Stimulated activated CD4-positive, alpha-beta T cell treated with anti-CD3 and anti-CD28 coated beads, Interleukin-15, amount 100 ng/mL, for 24 hours (primary cell): ENCODE measurements at places on chromosomes 13 and 19.

DNA sequence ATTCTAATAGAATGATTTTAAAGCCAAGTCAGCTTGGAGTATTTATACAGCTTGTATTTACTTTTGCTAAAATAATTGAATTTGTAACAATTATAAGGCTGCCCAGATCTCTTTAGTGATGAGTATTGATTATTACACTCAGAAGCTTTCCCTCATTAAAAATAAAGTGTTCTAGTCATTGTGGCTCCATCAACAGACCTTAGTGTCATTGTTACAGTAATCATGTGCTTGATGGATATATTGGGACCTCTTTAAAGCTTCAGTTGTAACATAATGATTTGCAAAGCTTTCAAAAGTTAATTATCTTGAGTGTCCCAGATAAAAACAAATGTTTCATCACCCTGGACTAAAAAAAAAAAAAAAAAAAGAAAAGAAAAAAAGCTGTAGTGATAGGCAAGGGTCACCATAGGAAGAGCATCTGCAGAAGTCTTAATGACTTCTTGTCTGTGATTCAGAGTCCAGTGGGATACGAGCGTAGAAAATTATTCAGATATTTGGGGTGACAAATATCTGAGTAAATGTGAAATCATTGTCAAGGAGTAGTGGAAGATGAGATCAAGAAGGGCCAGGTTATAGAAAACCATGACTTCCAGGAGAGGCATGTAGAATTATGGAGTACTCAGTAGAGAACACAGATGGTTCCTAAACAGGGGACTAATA is 369.6 kb downstream of the DCT start:
- no peak for DNase-seq

- DNase-seq = no peak
These were observed 38.2 kb upstream of the C1QTNF9 start for GRCh38 chr13:24271231-24271600.

DNA sequence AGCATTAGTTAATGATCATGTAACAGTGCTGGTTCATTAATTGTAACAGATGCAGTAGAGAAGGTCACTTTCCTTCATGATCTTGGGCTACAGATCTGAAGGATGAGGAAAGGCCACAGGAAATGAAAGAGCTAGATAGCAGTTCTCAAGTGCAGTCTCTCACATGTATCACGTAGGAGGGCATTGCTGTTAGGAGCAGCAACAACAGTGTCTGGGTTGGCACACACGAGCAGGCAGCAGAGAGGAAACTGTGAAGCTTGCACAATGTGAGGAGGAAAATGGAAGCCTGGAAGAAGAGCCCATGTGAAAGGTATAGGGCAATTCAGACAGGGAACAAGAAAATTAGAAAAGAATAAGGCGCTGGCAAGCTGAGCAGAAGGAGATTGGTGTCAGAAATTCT is 1741.5 kb downstream of the PCDH9 start:
- no peak for DNase-seq

DNA sequence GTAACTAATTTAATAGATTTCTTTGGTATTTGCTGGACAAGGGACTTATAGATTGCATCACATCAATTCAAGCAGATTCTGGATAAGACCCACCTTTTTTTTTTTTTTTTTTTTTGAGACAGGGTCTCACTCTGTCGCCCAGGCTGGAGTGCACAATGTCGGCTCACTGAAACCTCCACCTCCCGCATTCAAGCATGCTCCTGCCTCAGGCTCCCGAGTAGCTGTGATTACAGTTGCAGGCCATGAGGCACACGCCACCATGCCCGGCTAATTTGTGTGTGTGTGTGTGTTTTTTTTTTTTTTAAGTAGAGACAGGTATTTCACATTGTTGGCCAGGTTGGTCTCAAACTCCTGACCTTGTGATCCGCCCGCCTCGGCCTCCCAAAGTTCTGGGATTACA is 4.2 kb upstream of the PRODH2 start:
- DNase-seq = no peak

- DNase-seq = no peak
These were observed 2.1 kb downstream of the ANKRD27 start for GRCh38 chr19:32672841-32673240.

- no peak for DNase-seq
These were observed 4.8 kb downstream of the KLK7 start for GRCh38 chr19:50978772-50979390.

DNA sequence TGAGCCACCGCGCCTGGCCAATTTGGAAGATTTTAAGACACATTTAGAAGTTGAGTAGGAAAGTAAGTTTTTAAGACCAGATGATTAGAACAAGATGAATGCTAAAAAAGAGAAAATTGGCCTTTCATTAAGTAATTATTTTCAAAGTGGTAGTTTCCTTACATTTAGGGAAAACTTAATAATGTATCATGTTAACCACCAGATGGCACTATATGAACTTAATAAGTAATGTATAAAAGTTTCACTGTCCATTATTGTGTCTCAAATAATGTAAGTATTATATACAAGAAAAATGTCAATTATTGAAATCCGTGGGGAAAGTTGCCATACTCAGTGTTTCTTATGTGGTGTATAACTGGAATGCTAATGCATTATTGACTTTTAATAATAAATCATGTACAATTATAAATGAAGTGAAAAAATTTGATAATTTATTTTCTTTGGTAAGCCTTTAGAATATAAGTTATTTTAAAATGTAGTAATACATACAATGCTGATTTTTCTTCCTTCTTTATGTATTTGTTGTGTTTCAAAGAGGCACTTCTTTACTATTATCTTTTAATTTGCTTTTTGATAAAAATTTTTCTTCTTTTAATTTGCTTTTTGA is 29.2 kb downstream of the COG6 start:
- DNase-seq = no peak

- DNase-seq = no peak
These were observed 15.7 kb downstream of the HMGB1 start for GRCh38 chr13:30450066-30450465.

GRCh38 chr13:45441633-45442032 is 23.1 kb upstream of the COG3 start:
- peak; percentile 16 for DNase-seq

- no peak for DNase-seq
These were observed 357.7 kb downstream of the LMO7 start for GRCh38 chr13:75993823-75994222.

DNA sequence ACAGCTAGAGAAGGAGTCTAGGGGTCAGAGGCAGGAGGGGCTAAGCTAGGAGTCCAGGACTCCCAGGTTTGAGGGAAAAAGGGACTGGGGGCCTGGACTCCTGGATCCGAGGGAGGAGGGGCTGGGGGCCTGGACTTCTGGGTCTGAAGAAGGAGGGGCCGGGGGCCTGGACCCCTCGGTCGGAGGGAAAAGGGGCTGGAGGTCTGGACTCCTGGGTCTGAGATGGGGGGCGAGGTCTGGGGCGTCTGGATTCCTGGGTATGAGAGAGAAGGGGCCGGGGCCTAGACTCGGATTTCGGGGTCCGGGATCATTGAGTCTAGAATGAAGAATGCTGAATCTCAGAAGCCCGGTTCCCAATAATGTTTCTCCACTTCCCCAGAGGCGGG is 18.5 kb downstream of the BRSK1 start:
- DNase-seq = no peak

GRCh38 chr19:47124937-47125668 is 5.5 kb upstream of the SAE1 start:
- no peak for DNase-seq

DNA sequence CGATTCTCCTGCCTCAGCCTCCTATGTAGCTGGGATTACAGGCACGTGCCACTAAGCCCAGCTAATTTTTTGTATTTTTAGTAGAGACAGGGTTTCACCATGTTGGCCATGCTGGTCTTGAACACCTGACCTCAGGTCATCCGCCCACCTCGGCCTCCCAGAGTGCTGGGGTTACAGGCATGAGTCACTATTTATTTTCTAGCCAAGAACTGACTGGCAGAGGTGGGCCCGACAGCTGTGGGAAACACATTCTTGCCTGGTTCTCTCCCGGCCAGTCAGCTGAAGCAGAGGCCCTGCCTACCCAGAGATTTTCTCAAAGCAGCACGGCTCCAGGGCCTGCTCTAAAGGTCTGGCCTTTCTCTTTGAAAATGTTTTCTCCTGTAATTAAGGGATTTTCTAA is 108.0 kb downstream of the KCTD15 start:
- no peak for DNase-seq

DNA sequence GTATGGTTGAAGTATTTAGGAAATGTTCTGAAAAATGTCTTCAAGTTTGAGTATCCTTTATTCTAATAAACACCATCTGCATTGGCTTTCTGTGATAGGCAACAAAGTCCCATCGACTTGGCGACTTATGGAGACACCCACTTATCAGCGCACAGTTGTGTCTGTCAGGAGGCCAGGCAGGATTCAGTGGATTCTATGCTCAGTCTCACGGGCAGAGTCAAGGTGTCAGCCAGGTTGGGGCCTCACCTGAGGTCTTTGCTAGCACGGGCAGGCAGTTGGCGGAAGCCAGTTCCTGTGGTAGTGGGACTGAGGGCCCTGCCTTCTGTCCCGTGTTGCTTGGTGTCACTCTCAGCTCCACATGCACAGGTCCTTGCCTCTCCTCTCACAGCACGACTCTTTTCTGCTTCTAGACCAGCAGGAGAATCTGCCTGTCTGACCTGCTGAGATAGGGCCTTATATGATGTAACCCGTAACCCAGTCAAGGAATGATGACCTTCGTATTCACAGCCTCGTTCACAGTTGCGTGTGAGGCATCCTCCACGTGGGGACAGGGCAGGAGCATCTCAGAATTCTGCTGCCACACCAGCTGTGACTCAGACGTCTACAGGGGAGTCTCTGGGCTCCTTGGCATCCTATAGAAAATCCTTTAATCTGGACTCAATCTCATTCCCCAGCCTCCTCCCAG is 10.0 kb downstream of the CUL4A start:
- DNase-seq = no peak

DNA sequence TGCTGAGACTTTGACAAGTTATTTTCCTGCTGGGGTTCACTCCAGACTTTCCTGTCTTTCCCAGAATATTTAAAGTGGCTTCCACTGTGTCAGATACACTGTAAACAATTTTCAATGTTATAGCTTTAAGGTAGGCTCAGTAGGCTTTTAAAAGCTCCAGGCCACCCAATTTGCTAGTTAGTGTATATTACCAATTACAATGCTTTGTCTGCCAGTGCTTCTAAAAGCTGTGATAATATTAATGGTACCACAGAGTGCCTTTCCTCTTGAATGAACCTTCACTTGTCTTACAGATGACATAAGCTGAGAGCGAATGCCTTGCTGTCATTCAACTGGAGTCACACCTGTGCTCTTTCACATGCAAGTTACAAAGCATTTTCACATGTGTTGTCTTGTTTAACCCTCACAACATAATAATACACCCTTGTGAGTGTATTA is 239.7 kb upstream of the HTR2A start:
- DNase-seq = no peak

- peak; percentile 12 for DNase-seq
These were observed 564 bp downstream of the HS6ST3 start for GRCh38 chr13:96090240-96091101.

- no peak for DNase-seq
These were observed 16.6 kb downstream of the CKM start for GRCh38 chr19:45306040-45306439.

GRCh38 chr13:34172048-34172447 is 354.1 kb downstream of the RFC3 start:
- no peak for DNase-seq

DNA sequence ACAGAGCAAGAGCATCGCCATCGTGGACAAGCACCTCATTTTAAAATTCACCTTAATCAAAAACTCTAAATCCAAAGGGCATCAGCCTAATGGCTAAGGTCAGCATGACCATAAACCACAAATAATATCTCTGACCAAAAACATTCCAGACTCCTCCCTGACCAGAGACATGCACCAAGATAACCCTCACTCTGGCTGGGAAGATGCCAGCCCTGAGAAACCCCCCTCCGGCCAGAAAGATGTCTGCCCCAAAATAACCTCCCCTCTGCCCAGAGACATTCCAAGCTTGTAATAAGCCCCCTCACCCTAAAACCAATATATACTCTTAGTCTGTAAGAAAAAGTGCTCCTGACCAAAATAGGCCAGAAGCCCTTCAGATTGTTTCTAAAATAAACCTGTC is 61.7 kb downstream of the ZNF44 start:
- no peak for DNase-seq

DNA sequence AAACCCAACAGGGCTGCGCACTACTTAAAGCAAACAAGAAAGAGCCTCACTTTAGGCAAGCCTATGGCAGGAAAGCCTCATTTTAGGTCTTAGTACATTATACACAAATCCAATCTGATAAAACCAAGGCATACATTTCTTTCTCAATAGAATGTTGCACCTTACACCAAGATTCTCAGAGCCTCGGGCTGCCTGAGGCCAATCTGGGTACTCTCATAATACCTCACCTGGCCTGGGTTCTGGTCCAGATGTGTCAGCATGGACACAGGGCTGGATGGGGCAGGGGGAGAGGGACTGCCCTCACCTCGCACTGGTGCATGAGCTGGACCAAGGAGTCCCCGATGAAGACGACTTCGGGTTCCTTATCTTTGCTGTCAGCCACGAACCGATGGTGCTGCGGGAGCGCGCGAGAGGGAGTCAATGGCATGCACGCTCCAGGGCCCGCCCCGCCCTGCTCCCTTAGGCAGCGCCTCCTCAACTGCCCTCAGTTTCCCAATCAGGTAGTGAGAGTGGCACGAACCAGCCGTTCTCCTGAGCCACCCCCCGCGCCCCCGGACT is at the start of gene PRR19:
PRR19 (plus strand) TSS at position 487 of the 558 bp plus-strand sequence. CDS start 7,453 bp downstream, outside the sequence.
- DNase-seq = peak; percentile 51

DNA sequence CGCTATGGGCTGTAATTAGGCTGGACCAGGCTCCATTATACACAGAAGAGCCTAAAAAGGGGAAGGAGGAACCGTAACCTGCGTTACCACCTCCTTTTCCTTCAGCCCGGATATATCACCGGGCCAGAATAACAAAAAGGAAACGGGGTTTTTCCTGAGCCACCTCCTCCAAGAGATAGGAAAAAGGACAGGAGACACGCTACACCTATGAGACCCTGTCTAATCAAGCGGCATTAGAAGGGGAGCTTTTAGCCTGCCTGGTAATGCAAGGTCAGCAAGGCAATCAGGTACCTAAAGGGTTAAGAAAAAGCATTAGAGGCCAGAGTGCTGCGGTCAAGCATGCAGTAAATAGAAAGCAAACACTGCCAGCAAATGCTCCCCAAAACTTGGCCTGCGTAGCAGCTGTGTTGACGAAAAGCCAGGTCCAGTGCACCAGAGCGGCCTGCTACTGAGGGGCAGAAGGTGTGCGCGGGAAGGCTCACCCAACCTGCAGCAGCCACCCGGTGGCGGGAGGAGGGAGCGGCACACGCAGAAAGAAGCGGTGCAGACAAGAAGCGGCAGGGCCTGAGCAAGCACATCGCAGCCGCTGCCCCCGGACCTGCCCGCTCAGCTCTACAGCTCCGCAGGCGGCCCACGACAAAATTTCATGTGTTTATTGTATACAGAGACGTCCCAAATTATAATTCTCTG is 1466.1 kb downstream of the UQCRFS1 start:
- DNase-seq = peak; percentile 13

- no peak for DNase-seq
These were observed 30.9 kb upstream of the CXCL17 start for GRCh38 chr19:42473686-42474085.
